ENCODE measurements at places on chromosomes 12 and 14.

GRCh38 chr14:92565718-92566115, 52.1 kb downstream of the RIN3 start:
- DNase-seq: no peak

GRCh38 chr14:95784137-95784536, 70.2 kb upstream of the TCL1A start:
- DNase-seq: no peak

GRCh38 chr14:101442451-101442850, 118.8 kb upstream of the DIO3 start:
- DNase-seq: no peak

- no peak for DNase-seq
Measured at GRCh38 chr12:32334371-32334777, 65.0 kb upstream of the FGD4 start.

DNA sequence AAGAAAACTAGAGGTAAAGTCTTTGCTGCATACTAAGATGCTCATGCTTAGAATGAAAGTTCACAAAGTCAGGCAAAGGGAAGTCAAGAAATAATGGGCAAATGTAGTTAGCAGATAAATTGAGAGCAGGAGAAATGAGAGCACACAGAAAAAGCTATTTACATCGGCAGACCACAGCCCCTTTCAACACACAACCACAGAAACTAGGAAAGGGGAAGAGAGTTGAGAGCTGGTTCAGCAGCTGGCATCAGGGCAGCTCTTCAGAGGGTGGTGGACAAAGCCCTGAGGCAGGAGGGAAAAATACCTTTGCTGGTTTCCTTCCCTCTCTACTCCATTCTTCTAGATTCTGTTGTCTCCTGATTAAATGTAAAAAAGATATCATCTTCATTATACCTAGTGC, 95.4 kb upstream of the ANO4 start:
- DNase-seq: no peak

- no peak for DNase-seq
Measured at GRCh38 chr14:101673873-101674272, 87.6 kb upstream of the PPP2R5C start.

DNA sequence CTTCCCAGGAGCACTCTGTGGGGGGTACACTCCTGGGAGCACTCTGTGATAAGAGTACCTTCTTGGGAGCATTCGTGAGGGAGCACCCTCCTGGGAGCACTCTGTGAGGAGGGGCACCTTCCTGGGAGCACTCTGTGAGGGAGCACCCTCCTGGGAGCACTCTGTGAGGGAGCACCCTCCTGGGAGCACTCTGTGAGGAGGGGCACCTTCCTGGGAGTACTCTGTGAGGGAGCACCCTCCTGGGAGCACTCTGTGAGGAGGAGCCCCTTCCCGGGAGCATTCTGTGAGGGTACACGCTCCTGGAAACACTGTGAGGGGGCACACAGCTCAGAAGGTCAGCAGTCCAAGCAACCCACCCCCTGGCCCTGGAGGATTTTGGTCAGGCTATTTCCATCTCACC, 22.6 kb downstream of the LRCOL1 start:
- DNase-seq: no peak

GRCh38 chr14:105765893-105766614, 239.7 kb downstream of the TMEM121 start:
- no peak for DNase-seq

DNA sequence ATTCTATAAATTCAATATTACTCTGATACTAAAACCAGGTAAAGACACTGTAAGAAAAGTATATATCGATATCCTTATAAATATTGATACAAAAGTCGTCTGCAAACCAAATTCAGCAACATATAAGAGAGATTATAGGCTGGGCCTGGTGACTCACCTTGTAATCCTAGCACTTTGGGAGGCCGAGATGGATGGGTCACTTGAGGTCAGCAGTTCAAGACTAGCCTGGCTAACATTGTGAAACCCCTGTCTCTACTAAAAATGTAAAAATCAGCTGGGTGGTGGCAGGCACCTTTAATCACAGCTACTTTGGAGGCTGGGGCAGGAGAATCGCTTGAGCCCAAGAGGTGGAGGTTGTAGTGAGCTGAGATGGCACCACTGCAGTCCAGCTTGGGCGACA, 13.5 kb upstream of the TUBA1C start:
- no peak for DNase-seq

Data from heart left ventricle (tissue), 16 donors.